ENCODE measurements at places on chromosomes 13 and 19.

DNA sequence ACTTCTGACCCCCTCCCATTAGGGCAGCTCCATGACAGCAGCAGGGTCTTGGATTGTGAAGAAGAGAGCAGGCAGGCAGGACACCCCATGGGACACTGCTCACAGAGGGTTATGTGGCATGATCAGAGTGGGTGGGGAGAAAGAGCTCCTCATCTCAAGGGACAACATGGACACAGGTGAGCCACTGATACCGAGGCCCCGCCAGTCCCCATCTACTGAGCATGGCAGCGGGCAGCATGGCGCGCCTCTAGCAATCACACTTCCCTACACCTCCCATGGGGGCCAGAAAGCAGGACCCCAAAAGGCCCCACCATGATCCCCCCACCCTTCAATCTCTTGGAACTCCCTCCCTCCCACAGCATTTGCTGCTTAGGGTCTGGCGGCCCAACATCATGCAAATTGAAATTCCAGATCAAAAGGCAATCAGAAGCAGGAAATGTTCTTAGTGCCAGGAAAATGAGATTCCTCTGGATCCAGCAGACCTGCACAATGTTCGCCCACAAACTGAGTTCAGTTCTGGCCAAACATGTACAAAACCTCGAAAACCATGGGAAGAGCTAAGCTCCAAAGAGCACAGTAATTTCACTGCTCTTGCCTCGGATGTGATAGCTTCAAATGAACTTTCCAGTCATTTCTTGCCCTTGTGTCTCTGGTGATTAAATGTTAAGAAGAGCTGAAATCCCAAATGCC lies 14.8 kb downstream of the DOCK9 start:
- DNase-seq, result no peak

GRCh38 chr19:49549045-49549444 lies 21.2 kb downstream of the RCN3 start:
- no peak for DNase-seq

DNA sequence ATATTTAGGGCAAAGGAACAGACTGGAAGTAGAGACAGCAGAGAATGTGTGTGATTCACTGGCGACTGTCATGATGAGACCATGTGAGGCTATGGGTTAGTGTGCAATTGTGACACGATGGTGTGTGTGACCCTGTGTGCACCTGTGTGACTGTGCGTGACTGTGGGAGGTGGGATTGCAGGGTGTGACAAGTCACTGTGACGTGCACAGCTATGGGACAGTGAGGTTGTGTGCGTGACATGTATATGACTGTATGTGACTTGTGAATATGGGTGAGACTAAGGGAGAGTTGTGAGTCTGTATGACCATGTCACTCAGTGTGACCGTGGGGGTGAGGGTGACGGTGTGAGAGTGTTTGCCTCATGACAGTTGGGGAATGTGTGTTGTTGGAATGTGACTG lies 3.4 kb upstream of the GIPR start:
- DNase-seq, result no peak

DNA sequence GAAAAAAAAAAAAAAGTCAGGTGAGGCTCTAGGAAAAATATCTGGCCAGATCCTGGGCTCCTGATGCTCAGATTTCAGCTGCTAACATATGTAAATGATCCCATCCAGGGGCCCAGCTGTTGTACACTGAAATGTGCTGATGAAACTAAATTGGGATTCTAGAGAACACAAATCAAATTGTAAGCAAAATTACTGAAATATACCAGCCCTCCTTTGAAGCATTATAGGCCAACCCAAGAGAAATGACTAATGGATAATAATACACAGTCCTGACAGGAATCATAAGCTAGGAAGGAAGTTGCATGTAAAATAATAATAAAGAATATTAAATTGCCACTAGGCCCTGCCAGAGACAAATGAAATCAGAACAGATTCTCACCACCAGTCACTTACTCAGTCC lies 17.8 kb downstream of the KCTD12 start:
- DNase-seq, result no peak

GRCh38 chr13:23776698-23777574 lies 112.3 kb downstream of the MIPEP start:
- no peak for DNase-seq

- no peak for DNase-seq
Measured at GRCh38 chr13:43240278-43240677, 216.9 kb downstream of the DNAJC15 start.

- DNase-seq, result no peak
Measured at GRCh38 chr19:9308091-9308770, 1.4 kb downstream of the ZNF699 start.

DNA sequence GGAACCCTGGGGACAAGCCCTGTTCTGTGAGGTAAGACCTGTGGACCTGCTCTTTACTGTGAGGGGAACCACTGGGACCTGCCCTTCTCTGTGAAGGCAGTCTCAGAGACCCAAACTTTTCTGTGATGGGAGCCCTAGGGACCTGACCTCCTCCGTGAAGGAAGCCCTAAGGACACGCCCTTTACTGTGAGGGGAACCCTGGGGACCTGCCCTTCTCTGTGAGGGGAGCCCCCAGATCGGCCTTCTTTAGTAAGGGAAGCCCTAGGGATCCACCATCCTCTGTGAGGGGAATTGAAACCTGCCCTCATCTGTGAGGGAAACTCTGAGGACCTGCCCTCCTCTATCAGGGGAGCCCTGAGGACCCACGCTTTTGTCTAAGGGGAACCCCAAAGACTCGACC lies 343.5 kb downstream of the UQCRFS1 start:
- DNase-seq, result no peak

GRCh38 chr13:51760592-51760991 lies 43.4 kb downstream of the DHRS12 start:
- DNase-seq, result no peak

DNA sequence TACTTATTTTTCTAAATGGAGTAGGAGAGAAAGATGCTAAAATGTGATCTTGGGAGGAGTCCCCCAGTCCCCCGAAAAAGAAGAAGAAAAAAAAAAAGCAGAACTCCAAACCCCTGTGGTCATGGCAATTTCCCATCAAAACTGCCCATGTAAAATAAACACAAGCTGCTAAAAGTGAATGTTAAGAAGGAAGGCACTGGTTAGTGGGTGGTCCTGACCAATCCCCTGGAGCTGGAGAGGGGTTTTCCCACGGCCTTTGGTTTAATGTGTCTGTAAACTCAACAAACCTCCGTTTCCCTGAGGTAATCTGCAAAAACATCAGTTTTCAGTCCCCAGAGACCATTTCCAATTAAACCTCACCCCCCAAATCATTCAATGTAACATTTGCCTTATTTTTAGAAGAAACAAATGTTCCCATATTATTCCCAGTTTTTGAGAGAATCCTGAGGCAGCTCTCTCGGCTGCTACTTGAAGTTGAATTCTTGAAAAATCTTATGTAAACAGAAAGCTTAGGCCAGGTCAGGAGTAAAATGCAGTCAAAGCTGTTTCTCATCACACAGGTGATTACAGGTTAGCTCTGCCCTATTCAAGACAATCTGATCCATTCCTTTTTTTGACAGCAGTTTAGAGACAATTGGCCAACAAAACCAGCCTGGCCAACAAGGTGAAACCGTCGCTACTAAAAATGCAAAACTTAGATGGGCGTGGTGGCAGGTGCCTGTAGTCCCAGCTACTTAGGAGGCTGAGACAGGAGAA lies 17.0 kb downstream of the RAB3D start:
- no peak for DNase-seq

DNA sequence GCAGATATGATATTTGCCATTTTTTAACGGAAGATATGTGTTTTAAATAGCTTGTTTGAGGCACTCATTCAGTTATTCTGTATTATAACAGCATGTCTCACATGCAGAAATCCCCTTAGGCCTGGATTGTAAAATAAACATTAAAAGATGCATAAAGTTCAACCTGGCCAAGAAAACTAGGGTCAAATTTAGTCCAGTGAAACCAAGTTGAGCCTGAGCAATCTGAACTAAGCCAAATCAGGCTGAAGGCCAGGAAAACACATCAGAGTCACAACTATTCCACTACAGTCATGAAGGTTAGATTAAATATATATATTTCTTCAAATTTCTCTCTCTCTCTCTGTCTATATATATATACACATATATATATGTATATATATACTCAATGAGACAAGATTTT lies 504.8 kb downstream of the SLITRK1 start:
- DNase-seq, result no peak

DNA sequence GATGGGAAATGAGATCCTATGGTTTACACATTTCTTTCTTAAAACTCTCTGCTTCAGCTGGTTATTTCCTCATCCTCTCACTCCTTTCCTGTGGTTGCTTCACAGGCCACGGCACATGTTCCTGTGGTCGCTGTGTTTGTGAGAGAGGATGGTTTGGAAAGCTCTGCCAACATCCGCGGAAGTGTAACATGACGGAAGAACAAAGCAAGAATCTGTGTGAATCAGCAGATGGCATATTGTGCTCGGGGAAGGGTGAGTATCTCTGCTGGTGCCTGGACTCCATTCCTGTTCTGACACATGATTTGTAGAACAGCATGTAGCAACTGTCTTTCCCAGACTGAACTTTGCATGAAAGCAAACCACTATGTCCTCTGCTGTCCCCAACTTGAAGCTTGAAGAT lies 254.2 kb downstream of the ITGBL1 start:
- no peak for DNase-seq

DNA sequence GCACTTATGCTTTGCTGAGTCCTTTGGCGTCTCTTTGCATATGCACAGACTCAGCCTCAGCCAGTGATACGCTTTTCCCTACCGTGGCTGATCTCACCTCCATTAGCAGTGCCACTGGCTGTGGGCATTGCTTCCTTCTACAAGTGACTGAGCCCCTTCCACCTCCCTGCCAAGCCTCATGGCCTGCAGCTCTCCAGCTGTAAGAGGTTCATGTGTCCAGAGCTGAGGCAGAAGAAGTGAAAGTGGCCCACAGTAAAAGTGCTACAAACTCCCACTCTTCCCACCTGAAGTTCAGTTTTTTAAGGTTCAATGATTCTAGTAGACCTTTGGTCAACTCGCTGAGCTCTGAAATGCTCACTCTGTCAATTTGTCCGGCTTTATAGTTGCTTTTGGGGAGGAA lies 44.7 kb downstream of the SMARCA4 start:
- no peak for DNase-seq

- DNase-seq, result no peak
Measured at GRCh38 chr19:13149628-13150186, 468 bp downstream of the STX10 start.

DNA sequence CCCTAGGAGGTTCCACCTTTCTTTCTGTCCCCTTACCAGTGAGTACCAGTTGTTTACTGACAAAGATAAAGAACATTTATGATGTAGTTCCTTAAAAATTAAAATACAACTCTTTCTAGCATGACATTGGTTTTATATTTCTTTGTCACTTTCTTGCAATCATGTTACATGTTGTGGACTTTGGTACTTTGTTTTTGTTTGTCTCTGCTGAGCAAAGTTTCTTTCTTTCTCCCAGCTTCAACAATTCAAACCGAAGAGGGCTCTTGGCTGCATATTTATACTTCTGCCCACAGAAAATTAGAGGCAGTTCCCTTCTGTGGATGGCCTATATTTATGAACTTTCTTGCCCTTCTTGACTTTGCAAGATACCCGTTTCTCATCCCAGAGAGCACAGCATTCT lies 201.2 kb downstream of the MTUS2 start:
- no peak for DNase-seq

- no peak for DNase-seq
Measured at GRCh38 chr13:44726214-44726613, 150.1 kb upstream of the TSC22D1 start.

GRCh38 chr19:47994209-47994802 lies at the start of gene ELSPBP1:
Gene ELSPBP1 (plus strand): TSS chr19:47994632. CDS start chr19:48008668, 14,036 bp downstream.
- DNase-seq, result no peak

- DNase-seq, result no peak
Measured at GRCh38 chr19:46015687-46016425, 7.0 kb downstream of the PGLYRP1 start.

DNA sequence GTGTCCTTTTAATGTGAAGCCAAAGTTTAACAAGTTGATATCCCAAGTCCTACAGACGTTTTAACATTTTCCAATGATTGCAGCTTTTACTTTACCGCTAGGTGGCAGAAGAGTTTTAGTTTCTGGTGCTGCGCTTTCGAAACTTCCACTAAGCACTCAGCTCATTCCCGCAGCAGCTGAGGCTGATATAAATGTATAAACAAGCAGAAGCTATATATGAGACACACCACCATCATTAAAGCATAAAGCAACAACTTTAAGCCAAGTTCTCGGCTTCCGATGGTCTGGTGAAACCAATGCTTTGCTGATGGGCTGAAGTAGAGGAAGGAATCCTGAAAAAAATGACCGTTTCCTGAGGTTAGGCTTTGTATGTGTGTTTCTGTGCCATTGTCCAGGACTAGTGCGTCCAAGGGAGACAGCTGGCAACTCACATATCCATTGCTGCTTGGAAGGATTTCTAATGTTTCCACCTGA lies 753.9 kb downstream of the OLFM4 start:
- DNase-seq, result no peak

GRCh38 chr13:75877071-75877470 lies 240.9 kb downstream of the LMO7 start:
- DNase-seq, result no peak

DNA sequence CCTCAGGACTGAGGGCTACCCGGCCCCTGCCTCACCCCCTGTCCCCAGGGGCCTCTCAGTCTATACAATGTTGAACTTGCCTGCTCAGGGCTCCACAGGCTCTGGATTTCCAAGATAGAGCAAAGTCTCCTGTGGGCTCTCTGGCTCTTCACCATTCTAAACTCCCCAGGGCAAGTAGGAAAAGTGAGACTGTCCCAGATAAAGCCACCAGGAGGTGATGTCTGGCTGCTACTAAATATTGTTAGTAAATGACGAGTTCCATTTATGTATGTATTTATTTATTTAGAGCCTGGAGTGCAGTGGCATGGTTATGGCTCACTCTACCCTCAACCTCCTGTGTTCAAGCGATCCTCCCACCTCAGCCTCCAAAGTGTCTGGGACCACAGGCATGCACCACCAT lies 73.6 kb upstream of the SIAH3 start:
- DNase-seq, result no peak

DNA sequence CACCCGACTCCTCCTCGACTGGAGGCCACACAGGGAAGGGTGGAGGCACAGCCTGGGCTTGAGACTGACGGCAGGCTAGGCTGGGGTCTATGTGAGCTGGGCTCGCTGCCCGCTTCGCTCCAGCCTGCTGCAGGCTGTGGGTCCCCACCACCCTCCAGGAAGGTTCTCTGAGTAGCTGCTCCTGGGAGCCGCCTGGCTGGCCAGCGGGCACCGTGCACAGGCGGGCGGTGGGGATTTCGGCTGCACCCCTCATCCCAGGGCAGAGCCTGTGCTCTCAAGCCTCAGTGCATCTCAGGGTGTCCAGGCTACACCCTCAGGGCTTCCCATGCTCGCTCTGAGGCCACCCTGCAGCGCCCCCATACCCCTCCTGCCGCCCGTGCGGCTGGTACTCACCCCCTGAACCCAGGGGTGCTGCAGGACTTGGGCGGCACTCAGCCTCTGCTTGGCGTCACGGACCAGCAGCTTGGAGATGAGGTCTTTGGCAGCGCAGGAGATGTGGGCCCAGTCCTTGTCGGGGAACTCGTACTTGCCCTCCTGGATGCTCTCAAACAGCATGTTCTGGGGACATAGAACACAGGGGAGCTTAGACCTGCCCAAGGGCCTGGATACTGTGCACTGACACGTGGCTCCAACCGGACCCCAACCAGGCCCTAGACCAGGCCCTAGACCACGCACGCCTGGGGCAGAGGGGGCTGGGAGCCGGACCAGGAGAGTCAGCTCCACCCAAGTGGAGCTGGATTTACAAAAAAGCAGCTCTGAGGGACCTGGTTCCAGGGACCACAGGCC lies 10.2 kb downstream of the MKNK2 start:
- no peak for DNase-seq

- DNase-seq, result no peak
Measured at GRCh38 chr13:99982731-99983498, 1.3 kb downstream of the ZIC2 start.

Measured in HCT116 (cell line).